Naive B cell (primary cell): ENCODE measurements at places on chromosomes 4 and X.

DNA sequence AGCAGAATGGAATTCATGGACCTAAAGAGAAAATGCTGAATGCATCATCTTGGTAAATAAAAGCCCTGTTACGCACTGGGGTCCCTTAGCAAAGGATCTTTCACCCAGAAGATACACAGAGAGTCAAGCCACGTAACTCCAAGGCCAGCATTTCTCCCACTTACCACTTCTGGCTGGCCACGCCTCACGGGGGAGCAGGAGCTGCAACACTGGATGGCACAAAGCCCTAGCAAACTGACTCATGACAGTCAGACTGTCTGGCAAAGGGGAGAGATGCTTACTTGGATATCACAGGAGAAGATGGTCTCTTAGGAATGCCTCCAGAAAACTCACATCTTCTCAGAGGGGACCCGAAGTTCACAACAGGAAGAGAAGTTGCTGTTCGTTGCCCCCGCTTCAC lies 51.4 kb upstream of the BCLAF3 start:
- H3K36me3 ChIP-seq: peaks cover 16% of the 10 kb centered on the region
- no peaks in the 10 kb centered on the region for H3K4me1 ChIP-seq
- H3K27me3 ChIP-seq: no peaks in the 10 kb centered on the region
- H3K27ac ChIP-seq: no peak overlapping the region

- H3K36me3 ChIP-seq: no peaks in the 10 kb centered on the region
- H3K27me3 ChIP-seq: peaks cover 29% of the 10 kb centered on the region
- no peak overlapping the region for H3K4me3 ChIP-seq
- H3K27ac ChIP-seq: no peak overlapping the region
- H3K4me1 ChIP-seq: peaks cover 5% of the 10 kb centered on the region
Measured at GRCh38 chrX:103663981-103664762, 22.3 kb downstream of the MORF4L2 start.

DNA sequence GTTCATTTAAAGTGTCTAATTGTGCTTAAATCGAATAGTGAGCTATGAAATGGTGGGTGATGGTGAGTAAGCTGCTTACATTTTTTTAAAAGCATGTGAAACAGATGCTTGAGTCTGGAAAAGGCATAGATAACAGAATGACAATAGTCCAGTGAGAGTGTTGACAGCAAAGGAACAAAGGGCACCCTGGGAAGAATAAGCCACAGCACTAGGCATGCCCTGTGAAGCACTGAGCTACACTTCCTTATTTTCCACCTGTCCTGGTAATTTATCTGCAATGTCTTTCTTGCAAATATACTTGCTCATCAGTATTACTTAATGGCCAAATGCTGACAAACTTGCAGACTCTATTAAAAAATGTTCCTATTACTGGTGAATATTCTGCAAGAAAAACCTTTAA lies 168.7 kb downstream of the PRDM5 start:
- H3K27ac ChIP-seq: no peak overlapping the region
- no peak for DNase-seq
- H3K4me1 ChIP-seq: no peaks in the 10 kb centered on the region
- no peak overlapping the region for H3K4me3 ChIP-seq
- H3K27me3 ChIP-seq: no peaks in the 10 kb centered on the region
- no peaks in the 10 kb centered on the region for H3K36me3 ChIP-seq

DNA sequence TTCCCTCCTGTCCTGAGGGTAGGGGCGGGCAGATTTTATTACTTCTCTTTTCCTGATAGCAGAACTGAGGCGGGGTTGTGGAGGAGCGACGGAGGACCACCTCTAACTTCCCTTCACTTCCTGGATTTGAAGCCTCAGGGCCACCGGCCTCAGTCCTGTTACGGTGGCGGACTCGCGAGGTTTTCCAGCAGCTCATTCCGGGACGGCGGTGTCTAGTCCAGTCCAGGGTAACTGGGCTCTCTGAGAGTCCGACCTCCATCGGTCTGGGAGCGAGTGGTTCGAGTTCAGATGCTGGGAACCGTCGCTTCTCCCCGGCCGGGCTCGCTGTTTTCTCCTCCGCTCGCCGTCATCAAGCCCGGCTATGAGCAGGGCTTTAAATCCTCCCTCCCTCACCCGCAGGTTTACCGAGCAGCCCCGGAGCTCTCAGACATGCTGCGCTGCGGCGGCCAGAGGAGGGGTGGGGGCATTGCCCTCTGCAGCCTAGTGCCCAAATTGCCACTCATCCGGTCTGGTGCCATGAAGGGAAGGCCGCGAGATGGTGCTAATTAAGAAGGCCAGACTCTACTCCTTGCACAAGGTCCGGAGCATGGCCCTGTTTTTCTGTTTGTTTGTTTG lies 23.3 kb downstream of the HAND2 start:
- H3K27me3 ChIP-seq: peaks cover 93% of the 10 kb centered on the region
- DNase-seq: no peak
- peak overlapping the region; percentile 84 for H3K4me3 ChIP-seq
- peaks cover 3% of the 10 kb centered on the region for H3K36me3 ChIP-seq
- peaks cover 42% of the 10 kb centered on the region for H3K4me1 ChIP-seq

DNA sequence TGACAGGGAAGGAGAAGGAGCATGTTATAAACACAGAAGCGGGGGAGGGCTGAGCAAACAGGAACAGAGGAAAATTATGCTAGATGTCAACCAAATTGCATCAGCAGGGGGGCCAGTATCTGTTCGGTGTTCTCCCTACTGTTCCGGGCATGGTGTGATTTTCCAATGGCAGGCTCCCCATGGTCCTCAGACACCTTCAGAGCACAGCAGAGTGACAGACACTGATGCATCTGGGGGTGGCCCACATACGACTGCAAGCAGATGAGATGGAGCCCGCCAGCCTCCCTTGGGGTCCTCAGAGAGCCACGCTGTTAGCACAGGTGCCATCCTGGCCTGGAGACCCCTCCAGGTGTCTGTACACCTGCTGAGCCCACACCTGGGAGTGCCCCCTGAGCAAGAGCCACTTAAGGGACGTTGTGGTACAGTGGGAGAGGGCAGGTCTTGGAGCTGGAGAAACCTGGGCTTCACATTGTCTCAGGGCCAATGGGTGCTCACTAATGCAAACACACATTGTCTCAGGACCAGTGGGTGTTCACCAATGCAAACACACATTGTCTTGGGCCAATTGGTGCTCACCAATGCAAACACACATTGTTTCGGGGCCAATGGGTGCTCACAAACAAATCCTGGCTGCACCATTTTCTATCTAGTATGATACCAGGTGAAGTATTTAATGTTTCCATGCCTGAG lies 95.4 kb downstream of the SLC2A9 start:
- H3K27me3 ChIP-seq: peaks cover 20% of the 10 kb centered on the region
- peak overlapping the region; percentile 17 for H3K27ac ChIP-seq
- H3K36me3 ChIP-seq: no peaks in the 10 kb centered on the region
- no peak for DNase-seq
- H3K4me3 ChIP-seq: no peak overlapping the region

DNA sequence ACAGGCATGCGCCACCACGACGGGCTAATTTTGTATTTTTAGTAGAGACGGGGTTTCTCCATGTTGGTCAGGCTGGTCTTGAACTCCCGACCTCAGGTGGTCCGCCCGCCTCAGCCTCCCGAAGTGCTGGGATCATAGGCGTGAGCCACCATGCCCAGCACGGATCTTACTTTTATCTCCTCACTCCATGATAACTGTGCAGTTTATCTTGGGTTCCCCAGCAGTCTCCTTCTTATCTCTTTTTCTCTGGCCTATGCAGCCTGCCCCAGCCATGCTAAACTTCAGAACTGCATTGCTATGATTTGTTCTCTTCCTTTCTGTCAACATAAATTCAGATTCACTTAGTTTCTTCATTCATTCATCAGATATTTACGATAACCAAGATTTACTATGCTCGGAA lies 22.4 kb downstream of the PAGE1 start:
- H3K36me3 ChIP-seq: no peaks in the 10 kb centered on the region
- H3K27ac ChIP-seq: no peak overlapping the region
- no peaks in the 10 kb centered on the region for H3K4me1 ChIP-seq
- no peak overlapping the region for H3K4me3 ChIP-seq
- H3K27me3 ChIP-seq: no peaks in the 10 kb centered on the region

GRCh38 chr4:184282895-184283654 lies 65.4 kb upstream of the ENPP6 start:
- peaks cover 7% of the 10 kb centered on the region for H3K36me3 ChIP-seq
- H3K4me3 ChIP-seq: peak overlapping the region; percentile 60
- no peaks in the 10 kb centered on the region for H3K27me3 ChIP-seq
- no peak overlapping the region for H3K27ac ChIP-seq
- peaks cover 59% of the 10 kb centered on the region for H3K4me1 ChIP-seq

GRCh38 chr4:159023741-159024140 lies 79.1 kb upstream of the RAPGEF2 start:
- H3K36me3 ChIP-seq: no peaks in the 10 kb centered on the region
- no peak overlapping the region for H3K4me3 ChIP-seq
- H3K27me3 ChIP-seq: peaks cover 9% of the 10 kb centered on the region
- no peak overlapping the region for H3K27ac ChIP-seq

- no peak overlapping the region for H3K4me3 ChIP-seq
- no peaks in the 10 kb centered on the region for H3K36me3 ChIP-seq
Measured at GRCh38 chrX:68183612-68184214, 249.6 kb downstream of the OPHN1 start.

DNA sequence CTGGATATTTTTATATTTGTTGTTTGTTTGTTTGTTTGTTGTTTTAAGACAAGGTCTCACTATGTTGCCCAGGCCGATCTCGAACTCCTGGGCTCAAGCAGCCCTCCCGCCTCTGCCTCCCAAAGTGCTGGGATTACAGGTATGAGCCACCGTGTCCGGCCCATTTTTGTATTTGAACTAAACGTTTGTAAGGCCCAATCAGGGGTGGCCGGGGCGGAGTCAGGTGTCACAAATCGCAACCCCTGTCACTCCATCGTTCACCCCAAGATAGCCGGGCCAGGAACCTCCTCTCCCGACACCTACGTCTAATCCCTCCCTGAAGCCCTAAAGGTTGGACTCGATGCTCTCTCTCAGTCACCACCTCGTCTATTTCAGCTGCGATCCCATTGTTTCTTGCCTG lies 722 bp upstream of the EFHC2 start:
- H3K4me1 ChIP-seq: peaks cover 20% of the 10 kb centered on the region
- H3K27me3 ChIP-seq: no peaks in the 10 kb centered on the region
- H3K27ac ChIP-seq: peak overlapping the region; percentile 91
- peaks cover 7% of the 10 kb centered on the region for H3K36me3 ChIP-seq

DNA sequence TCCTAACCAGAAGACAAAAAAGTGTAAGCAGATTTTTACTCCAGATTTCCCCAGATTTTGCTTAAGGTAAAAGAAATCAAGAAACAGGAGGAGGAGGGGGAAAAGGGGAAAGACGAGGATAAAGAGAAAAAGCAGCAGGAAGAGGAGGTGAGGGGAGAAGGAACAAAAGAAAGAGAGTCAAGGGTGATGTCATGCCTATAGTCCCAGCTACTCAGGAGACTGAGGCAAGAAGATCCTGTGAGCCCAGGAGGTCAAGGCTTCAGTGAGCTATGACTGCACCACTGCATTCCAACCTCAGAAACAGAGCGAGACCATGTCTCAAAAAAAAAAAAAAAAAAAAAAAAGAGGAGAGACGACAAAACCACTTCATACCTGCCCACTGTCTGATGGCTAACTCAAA lies 12.0 kb upstream of the PKD2 start:
- no peaks in the 10 kb centered on the region for H3K36me3 ChIP-seq
- peaks cover 5% of the 10 kb centered on the region for H3K27me3 ChIP-seq
- no peaks in the 10 kb centered on the region for H3K4me1 ChIP-seq
- no peak for DNase-seq

DNA sequence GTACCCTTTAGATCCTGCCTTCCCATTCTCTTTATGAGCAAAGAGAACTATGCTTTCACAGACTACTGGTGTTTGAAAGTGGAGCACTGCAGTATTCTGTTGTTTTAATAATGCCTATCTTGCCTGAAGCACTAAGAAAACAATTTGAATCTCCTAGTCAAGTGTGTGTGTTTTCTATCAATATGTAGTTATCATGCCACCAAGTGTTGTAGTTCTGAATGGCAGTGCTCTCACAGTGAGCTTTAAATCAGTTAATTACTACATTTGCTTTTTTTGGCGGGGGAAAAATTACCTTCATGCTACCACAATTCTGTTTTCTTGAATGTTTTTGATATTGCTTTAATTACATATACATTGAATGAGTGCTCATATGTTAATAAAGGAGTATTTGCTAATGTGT lies 143.6 kb upstream of the FAM47A start:
- H3K4me3 ChIP-seq: no peak overlapping the region
- no peaks in the 10 kb centered on the region for H3K4me1 ChIP-seq
- no peak for DNase-seq
- no peak overlapping the region for H3K27ac ChIP-seq
- H3K27me3 ChIP-seq: no peaks in the 10 kb centered on the region

GRCh38 chr4:44760142-44760898 lies 34.0 kb upstream of the GNPDA2 start:
- no peaks in the 10 kb centered on the region for H3K4me1 ChIP-seq
- no peaks in the 10 kb centered on the region for H3K36me3 ChIP-seq
- peak overlapping the region; percentile 63 for H3K27ac ChIP-seq
